ENCODE measurements at places on chromosomes 2 and 18.

GRCh38 chr2:1744151-1744445 lies 217 bp downstream of the PXDN start:
- H3K27ac ChIP-seq, result peak overlapping the region; percentile 95
- peaks cover 52% of the 10 kb centered on the region for H3K4me1 ChIP-seq
- H3K27me3 ChIP-seq, result peaks cover 22% of the 10 kb centered on the region
- peak overlapping the region; percentile 66 for H3K4me3 ChIP-seq
- DNase-seq, result no peak

DNA sequence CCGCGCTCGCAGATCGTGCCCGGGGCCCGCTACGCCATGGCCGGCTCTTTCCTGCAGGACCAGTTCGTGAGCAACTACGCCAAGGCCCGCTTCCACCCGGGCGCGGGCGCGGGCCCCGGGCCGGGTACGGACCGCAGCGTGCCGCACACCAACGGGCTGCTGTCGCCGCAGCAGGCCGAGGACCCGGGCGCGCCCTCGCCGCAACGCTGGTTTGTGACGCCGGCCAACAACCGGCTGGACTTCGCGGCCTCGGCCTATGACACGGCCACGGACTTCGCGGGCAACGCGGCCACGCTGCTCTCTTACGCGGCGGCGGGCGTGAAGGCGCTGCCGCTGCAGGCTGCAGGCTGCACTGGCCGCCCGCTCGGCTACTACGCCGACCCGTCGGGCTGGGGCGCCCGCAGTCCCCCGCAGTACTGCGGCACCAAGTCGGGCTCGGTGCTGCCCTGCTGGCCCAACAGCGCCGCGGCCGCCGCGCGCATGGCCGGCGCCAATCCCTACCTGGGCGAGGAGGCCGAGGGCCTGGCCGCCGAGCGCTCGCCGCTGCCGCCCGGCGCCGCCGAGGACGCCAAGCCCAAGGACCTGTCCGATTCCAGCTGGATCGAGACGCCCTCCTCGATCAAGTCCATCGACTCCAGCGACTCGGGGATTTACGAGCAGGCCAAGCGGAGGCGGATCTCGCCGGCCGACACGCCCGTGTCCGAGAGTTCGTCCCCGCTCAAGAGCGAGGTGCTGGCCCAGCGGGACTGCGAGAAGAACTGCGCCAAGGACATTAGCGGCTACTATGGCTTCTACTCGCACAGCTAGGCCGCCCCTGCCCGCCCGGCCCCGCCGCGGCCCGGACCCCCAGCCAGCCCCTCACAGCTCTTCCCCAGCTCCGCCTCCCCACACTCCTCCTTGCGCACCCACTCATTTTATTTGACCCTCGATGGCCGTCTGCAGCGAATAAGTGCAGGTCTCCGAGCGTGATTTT lies 7.6 kb downstream of the TBR1 start:
- H3K36me3 ChIP-seq, result no peaks in the 10 kb centered on the region
- peak overlapping the region; percentile 19 for H3K4me3 ChIP-seq
- no peak for DNase-seq
- H3K27me3 ChIP-seq, result peaks cover 100% of the 10 kb centered on the region

DNA sequence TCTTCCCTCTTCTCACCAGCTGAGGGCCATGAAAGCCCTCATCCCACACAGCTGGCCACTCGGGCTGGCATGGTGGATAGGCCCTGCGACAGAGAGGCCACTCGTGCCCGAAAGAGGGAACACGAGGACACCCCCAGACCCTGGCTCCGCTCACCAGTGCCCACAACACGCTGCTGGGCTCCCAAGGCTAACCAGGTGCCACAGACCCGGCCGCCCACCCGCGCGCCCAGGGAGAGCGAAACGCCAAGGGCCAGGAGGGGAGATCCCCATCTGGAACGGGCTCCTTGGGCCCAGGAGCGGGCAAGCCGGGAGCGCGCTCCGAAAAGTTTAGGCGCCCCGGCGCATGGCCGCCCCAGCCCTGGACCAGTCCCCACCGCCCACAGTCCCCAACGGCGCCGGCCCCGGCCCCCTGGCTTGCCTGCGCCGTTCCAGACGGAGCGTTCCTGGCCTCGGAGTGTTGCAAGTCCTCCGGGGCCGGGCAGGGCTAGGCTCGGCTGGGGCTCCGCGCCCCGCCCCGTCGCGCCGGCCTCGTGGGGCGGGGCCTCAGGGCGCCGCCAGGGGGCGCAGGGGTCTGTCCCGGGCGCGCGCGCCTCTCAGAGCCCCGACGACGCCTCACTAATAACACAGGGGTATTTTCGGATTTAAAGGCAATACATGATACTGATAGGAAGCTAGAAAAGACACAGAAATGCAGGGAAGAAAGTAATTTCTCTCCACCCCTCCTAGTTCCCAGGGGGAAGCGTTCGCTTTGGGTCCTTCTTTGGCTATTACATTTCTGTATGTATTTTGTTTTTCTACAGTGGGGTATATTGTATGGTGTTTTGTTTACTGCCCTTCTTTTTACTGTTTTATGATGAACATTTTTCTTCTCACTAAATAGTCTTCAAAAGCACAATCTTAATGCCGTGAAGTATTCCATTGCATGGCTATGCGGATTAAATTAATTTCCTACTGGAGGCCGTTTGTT lies at the start of gene TMBIM1:
Gene TMBIM1, minus strand, starts transcription at position 456 of the 967 bp plus-strand sequence. CDS start 10,362 bp downstream, outside the sequence.
- H3K27ac ChIP-seq, result peak within 1 kb of the TSS; percentile 99
- H3K4me1 ChIP-seq, result peaks cover 62% of the 10 kb centered on the region
- DNase-seq, result peak; percentile 88
- H3K36me3 ChIP-seq, result no peaks in the 10 kb centered on the region

GRCh38 chr18:57331718-57332117 lies 20.6 kb upstream of the ST8SIA3 start:
- no peaks in the 10 kb centered on the region for H3K4me1 ChIP-seq
- no peak for DNase-seq
- H3K27me3 ChIP-seq, result no peaks in the 10 kb centered on the region
- no peak overlapping the region for H3K4me3 ChIP-seq
- H3K27ac ChIP-seq, result no peak overlapping the region
- no peaks in the 10 kb centered on the region for H3K36me3 ChIP-seq

DNA sequence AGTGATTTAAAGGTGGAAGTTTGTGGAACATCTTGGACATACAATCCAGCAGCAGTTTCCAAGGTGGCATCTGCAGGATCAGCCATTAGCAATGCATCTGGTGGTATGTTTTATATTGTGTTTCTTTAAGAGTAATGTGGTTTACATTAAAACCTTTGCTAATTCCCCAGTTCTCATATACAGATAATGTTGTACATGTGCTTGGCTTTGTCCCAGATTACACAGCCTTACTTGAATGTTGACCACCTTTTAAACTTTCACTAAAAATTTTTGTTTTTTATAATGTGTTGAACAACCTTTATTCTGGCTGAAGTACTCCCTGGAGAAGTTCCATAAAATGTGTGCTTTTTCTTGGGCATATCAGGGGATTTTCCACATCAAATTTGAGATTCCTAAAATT lies 57.5 kb downstream of the MIB1 start:
- peak; percentile 8 for DNase-seq
- no peaks in the 10 kb centered on the region for H3K36me3 ChIP-seq
- no peak overlapping the region for H3K4me3 ChIP-seq
- H3K4me1 ChIP-seq, result peaks cover 3% of the 10 kb centered on the region
- no peak overlapping the region for H3K27ac ChIP-seq

GRCh38 chr2:239343946-239344856 lies 56.6 kb downstream of the HDAC4 start:
- no peaks in the 10 kb centered on the region for H3K27me3 ChIP-seq
- no peaks in the 10 kb centered on the region for H3K36me3 ChIP-seq
- H3K4me3 ChIP-seq, result no peak overlapping the region
- no peak for DNase-seq

DNA sequence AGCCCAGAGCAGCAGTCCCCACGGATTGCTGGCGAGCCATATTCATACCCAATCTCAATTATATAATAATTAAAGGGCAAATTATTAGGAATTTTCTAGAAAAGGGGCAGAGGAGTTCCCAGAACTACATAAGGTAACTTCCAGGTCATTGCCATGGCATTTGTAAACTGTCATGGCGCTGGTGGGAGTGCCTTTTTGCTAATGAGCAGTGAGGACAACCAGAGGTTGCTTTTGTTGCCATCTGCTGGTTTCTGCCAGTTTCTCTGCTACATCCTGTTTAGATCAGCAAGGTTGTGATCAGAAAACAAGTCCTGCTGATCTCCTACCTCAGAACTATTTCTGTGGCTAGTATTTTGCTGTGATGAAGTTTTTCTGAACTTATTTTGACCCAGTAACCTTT lies 159.8 kb upstream of the PIEZO2 start:
- H3K27me3 ChIP-seq, result no peaks in the 10 kb centered on the region
- DNase-seq, result no peak
- no peak overlapping the region for H3K4me3 ChIP-seq
- H3K27ac ChIP-seq, result no peak overlapping the region
- no peaks in the 10 kb centered on the region for H3K4me1 ChIP-seq

GRCh38 chr2:64338910-64339500 lies 115.0 kb upstream of the LGALSL start:
- no peaks in the 10 kb centered on the region for H3K36me3 ChIP-seq
- no peaks in the 10 kb centered on the region for H3K4me1 ChIP-seq
- H3K27ac ChIP-seq, result no peak overlapping the region
- DNase-seq, result no peak
- H3K27me3 ChIP-seq, result no peaks in the 10 kb centered on the region

DNA sequence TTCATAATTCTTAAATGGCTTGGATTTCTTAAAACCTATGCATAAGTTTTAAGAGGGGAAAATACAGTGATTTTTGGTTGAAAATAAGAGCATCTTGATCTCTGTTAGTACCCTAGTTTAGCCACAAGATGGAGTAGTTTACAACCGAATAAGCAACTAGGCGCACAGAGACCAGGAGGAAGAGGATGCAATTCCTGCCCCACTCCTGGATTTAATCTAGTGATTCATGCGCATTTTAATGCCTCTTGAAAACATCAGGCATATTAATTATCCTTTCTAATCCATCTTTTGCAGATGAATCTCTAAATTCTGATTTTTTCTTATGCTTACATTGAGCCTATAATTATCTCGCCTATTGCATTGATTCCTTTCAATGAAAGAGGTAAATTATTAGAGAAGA lies 76.7 kb downstream of the MRPS9 start:
- no peak for DNase-seq
- no peaks in the 10 kb centered on the region for H3K4me1 ChIP-seq
- H3K36me3 ChIP-seq, result no peaks in the 10 kb centered on the region
- no peak overlapping the region for H3K4me3 ChIP-seq
- H3K27ac ChIP-seq, result no peak overlapping the region

DNA sequence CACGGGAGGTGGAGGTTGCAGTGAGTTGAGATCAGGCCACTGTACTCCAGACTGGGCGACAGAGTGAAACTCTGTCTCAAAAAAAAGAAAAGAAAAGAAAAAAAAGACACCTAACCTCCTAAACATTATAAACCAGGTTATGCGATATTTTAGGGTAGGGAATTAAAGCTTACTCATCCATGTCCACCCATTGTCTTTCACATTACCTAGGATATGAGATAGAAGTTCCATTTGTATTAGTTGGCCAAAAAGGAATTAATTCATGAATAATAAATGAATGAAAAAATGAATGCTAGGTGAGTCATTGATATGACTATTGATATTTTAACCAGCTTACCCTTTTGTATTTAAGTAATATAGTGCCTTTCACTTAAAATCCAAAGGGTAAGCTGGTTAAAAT lies 132.9 kb downstream of the FAM161A start:
- H3K4me3 ChIP-seq, result no peak overlapping the region
- no peaks in the 10 kb centered on the region for H3K36me3 ChIP-seq
- no peak overlapping the region for H3K27ac ChIP-seq
- H3K27me3 ChIP-seq, result no peaks in the 10 kb centered on the region
- H3K4me1 ChIP-seq, result no peaks in the 10 kb centered on the region

DNA sequence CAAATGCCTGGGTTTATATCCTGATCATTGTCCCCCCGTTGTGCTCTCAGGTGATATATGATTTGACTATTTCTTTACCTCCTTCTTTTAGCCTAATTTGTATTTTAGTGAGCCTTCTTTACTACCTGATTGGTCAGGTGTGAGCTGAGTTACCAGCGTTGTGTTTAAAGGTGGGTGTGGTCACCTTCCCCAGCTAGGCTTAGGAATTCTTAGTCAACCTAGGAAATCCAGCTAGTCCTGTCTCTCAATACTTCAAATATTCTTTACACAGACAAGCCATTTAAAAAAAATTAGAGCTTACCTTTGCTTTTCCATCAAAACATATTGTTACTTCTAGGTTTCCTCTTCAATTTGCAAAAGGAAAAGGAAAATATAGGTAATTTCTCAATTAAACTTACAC lies 30.2 kb downstream of the KYNU start:
- H3K4me1 ChIP-seq, result no peaks in the 10 kb centered on the region
- no peak overlapping the region for H3K27ac ChIP-seq
- H3K27me3 ChIP-seq, result no peaks in the 10 kb centered on the region
- H3K4me3 ChIP-seq, result no peak overlapping the region
- H3K36me3 ChIP-seq, result no peaks in the 10 kb centered on the region

- peaks cover 11% of the 10 kb centered on the region for H3K4me1 ChIP-seq
- H3K27me3 ChIP-seq, result no peaks in the 10 kb centered on the region
- no peak overlapping the region for H3K4me3 ChIP-seq
- no peaks in the 10 kb centered on the region for H3K36me3 ChIP-seq
Observed at GRCh38 chr2:9761577-9761976, 81.7 kb upstream of the TAF1B start.

DNA sequence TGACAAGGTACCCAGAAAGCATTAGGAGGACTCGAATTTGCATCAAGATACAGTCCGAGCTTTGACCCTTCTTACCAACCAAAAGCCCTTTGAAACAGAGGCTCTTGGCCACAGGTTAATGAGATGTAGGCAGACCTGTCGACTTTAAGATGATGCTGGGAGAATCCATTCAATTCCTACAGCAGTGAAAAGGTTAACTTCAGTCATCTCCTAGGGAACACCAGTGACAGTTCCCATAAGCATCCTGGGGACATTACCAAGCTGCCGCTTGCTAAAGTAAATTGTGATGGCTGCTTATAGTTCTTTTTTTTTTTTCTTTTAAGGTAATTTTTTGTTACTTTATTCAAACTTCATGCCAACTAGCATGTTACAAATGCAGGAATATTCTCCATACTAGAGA lies 379.3 kb downstream of the SOX11 start:
- H3K4me1 ChIP-seq, result peaks cover 9% of the 10 kb centered on the region
- no peak for DNase-seq
- H3K4me3 ChIP-seq, result no peak overlapping the region
- no peaks in the 10 kb centered on the region for H3K27me3 ChIP-seq
- no peak overlapping the region for H3K27ac ChIP-seq
- no peaks in the 10 kb centered on the region for H3K36me3 ChIP-seq

DNA sequence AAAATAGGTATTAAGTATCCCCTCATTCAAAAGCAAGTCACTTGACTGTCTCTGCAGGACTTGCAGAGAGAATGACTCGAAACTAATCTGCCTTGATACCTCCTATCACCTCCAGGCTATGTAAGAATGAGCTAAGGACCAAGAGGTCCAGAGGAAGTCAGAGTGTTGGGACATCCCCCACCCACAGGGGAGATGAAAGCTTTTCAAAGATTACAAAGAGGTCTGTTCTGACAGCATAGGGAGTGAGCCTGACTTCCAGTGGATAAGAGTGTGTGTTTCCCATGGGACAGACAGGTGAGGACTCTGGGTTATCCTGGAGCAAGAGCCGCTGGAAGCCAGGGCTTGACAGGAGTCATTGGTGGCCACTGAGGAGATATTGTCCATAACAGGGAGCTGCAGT lies 85.0 kb upstream of the TACR1 start:
- no peak overlapping the region for H3K27ac ChIP-seq
- no peaks in the 10 kb centered on the region for H3K27me3 ChIP-seq
- no peaks in the 10 kb centered on the region for H3K4me1 ChIP-seq
- H3K4me3 ChIP-seq, result no peak overlapping the region

Measured in stomach (tissue), 19 donors.